Fibroblast of skin of scalp (primary cell): ENCODE measurements at places on chromosomes 5 and 9.

DNA sequence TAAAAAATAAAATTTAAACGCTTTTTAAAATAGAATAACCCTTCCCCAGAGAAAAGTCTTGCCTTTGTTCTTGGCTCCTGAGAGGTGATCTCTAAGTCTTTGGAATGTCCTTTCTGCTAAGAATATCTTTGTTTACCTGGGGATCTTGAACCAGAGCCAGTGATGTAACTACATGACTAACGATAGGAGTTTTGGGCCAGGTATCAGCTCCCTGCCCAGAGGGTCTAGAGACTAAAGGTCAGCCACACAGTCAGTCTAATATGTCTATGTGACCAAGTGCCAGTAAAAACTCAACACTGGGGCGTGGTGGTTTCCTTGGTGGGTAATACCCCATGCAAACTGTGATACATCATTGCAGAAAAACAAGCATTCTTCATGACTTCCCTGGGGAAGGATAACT, 1351.9 kb upstream of the C9orf72 start:
- DNase-seq: no peak

DNA sequence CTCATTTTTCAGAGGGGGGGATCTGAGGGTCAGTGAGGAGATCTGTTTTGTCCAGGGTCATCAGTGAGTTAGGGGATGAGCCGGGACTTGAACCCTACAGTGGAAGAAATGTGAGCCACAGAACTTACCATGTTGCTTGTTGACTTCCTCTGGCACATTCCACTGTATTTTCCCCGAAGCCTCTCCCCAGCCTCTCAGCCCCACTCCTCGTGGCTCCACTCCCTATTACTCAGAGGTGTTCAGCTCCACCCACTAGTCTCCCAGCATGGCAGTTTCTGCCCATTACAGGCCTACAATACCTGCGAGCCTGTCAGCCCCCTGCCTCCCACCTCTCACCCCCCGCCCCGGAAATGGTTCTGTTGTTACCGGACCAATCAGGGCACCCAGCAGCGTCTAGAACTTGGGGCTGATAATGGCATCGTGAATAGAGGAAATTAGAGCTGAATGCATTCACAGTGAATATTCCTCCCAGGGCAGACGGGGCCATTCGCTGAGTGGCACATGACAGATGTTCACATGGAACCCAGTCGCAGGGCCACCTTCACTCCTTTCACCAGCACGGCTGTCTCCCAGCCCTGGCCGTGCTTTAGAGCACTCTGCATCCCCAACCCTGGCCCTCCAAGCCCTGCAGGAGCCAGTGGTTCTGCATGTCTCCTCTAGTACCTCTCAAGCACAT, 81.6 kb downstream of the KCNIP1 start:
- DNase-seq: no peak

GRCh38 chr5:173329491-173330337, 1.5 kb upstream of the STC2 start:
- peak; percentile 93 for DNase-seq

DNA sequence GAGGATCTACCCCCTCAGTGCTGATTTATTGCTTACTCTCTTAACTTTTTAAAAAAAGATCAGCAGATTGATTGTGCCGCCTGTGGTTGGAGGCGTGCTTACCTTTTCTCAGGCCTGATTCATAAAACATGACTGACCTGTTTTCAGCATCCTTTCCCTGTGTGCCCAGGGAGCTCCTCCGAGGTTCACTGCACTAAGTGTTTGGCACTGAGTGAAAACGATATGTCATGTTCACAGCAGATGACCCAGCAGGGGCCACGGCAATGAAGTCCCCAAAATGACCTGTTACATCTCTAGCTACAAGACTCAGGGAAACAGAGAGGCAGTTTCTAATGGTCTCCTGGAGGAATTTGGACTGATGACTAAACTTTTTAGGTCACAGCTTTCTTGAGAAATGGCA, 69.9 kb downstream of the INSYN2B start:
- DNase-seq: no peak

DNA sequence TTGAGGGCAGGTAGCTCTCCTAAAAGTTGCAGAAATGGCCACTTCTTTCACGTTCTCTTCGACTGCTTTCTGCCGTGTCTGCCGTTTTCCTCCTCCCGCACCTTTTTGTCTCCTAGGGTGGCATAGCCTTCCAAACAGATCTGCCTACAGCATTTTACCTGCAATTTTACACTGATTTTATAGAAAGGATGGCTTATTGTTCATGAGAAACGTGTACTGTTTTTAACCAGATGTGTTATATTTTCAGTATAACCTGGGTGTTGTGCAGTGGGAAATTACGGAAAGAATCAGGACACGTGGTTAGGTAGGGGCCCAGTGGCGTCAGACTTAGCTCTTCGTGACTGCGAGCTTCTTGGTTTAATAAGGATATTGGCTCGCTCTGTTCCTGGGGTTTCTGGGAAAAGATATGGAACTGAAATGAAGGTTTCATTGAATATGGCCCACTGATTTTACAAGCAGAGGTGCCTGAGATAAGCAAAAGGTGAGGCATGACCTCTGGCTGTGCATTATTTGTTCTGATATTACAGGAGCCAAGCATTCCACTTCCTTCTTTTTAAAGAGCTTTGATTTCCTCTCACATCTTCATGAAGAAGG, 43.7 kb upstream of the PRSS3 start:
- DNase-seq: no peak

GRCh38 chr5:168624850-168625364, 45.7 kb upstream of the PANK3 start:
- DNase-seq: no peak

- no peak for DNase-seq
Measured at GRCh38 chr9:22098643-22099332, 89.7 kb upstream of the CDKN2B start.

DNA sequence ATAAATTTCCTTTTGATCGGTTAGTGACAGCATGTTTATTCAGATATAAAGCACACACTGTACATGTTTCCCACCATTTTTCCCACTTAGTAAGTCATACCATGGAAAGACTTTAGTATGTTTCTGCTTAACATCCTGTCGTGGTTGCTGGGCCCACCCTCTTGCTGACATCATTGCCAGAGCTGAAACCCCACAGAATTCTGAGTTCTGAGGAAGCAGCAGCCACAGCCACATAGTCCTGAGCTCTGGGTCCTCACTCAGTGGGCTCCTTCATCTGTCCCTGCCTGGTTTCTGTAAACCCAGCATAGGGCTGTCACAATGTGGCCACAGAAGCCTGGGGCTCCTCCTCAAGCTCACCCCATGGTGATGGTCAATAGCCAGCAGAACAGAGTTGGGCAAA, 441.5 kb downstream of the ENC1 start:
- peak; percentile 71 for DNase-seq

DNA sequence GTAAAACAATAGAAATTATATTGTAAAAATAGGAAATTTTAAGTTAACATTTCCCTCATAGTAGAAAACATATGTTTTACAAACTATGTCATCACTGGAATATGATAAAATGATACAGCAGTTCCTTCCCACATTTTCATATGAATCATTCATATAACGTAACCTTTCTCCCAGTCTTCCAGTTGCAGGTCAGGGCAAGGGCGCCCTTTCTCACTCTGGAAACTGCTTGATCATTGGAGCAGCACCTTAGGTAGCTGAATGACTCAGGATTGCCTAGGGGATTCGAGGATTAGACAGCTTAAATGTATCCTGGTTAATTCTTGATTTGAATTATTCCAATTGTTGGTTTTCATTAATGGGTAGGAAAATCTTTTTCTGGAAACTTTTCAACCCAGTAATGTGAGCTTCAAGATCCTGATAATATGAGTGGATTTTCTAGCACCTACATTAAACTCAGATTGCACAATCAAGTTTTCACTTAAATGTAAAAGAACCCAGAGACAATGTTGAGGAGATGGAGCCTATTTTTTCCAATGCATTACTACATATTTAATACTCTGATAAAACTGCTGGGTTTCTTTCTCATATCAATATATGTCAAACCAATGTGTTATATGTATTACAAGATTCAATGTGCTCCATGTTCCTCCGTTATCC, 32.6 kb upstream of the ANXA1 start:
- DNase-seq: peak; percentile 80

- no peak for DNase-seq
Measured at GRCh38 chr9:13292782-13293181, 13.3 kb upstream of the MPDZ start.

DNA sequence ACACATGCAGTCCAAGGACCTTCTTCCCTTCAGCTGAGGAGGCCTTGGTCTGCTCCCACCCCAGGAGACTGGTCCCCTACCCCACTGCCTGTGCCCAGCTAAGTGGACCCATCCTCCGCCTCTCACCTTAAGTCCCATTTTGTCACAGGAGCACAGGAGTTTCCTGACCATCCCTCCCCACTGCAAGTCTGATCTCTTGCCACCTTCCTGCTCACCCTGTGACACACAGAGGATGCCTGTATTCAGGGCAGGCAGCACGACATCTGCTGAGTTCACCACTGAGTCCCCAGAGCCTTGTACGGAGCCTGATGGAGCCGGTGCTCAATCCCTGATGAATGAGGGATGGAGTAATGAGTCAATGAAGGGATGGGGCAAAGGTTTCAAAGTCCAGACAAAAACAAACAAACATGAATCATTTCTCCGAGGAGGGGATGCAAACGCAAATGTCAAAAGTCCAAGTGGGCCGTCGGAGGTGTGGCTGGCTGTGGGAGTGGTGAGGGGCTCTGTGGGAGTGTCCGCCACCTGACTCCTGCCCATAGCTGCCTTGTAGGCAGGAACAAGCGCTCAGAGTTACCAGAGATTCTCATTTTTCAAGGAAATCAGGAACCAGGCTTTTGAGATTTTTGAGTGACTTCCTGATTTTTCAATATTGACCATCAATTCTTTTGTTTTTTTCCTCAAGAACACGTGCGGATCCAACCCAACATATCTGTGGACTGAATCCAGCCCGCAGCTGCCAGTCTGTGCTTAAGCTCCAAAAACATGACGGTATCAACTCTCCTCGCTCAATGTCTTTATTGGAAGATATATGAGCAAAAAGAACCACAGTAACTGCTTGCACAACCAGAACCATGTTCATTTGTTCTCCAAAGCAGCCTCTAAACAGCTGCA, 4.4 kb downstream of the RAPGEF1 start:
- no peak for DNase-seq

DNA sequence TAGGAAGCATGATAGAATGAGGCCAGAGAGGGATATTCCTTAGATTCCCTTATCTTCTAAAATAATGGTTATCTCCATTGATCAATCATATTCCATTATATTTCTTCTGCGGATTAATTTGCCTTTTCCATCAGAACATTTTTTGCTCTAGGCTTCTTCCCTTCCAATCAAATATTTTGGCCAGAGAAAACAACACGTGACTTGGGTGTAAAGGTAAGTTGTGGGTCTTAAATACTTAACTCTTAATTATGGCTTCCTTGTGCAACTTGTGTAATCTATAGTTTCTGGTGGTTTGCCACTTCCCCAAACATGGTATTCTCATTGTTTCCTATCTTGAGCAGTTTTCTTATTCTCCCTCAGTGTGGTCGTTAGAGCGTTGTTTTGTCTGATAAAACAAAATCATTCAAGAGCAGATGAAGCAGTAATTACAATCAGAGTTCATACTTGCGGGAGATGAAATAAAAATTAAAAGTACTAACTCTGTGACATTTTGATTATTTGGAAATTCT, 889.3 kb downstream of the MAT2B start:
- no peak for DNase-seq

GRCh38 chr9:132823370-132824145, 54.5 kb downstream of the AK8 start:
- DNase-seq: no peak

GRCh38 chr5:142777850-142778249, 7.7 kb downstream of the ARHGAP26 start:
- no peak for DNase-seq

DNA sequence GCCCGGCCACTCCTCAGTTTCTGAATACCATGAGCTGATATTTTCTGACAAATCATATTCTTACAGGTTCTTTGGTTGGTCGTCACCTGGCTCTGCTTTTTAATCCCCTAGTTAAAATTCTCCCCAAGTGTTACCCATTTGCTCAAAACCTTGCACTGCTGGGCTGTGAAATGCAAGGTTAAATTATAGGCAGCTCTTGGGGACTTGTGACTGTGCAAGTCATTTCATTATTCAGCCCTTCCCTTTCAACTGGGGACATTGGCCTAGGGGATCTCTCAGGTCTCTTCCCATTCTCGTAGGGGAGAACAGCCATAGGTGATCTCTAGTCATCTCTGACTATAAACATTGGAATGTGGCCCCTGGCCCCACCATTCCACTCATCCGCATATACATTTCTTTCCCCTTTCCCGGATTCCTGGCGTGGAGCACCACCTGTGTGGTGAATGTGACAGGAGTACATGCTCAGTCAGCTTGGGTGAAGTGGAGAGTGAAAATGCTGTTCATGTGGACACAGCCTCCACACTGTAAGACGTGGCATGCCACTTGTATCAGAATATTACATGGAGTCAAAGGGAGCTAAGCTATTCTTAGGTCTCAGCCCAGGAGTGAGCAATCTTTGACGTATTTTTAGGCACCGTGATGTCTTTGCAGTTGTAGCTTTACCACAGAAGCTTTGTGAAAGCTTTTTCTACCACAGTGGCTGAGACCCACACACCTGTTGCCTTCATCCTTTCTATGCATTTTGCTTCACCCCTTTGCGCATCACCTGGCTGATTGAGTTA, 386.7 kb downstream of the KDM4C start:
- DNase-seq: no peak

DNA sequence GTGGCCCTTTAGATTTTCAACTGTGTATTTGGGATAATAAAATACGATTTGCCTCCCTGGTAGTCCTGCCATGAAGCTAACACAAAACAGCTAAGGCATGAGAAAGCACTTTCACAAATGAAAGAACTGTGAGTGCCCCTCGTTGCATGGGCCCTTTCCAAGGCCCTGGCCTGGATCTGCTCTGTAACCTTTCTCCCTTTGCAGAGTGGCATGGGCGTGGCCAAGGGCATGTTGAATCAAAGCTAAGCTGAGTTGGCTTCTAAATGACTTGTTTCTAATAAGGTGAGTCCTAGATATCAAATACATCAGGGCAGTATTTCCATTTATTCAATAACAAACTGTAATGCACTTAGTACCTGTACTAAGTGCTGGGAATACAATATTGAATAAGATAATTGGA, 78.7 kb upstream of the PTPN3 start:
- no peak for DNase-seq

DNA sequence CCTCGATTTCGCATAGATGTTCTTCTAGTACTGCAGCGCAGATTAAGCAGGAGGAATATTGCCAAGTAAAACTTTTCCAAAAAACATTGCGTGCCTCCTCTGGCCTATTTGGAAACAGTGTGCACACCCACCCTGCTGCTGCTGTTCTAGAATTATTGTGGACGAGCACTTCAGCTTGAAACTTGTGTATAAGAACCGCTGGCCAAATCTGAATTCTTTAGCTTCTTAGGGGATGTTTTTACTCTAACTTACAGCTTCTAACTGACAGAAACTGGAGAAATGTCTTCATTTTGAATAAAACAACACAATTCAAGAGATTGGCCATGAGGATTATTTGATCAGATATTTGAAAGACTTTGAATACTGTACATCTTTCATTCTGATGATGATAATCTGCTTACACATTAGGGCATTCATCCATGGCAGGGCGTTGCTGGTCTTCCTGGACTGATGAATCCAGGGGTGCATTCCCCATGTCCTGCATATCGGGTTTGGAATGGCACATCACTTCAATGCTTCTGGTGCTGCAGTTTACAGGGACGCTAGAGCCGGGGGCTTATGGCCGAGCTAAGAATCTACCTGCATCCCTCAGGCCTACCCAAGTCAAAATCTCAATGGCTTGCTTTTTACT, 6.5 kb downstream of the ADAMTS16 start:
- no peak for DNase-seq

- peak; percentile 33 for DNase-seq
Measured at GRCh38 chr5:124755565-124755964, 9.1 kb upstream of the ZNF608 start.
